ENCODE measurements at places on chromosomes 7 and 10.

GRCh38 chr10:100345570-100346330 is 1.3 kb upstream of the SCD start:
- no peak for DNase-seq

DNA sequence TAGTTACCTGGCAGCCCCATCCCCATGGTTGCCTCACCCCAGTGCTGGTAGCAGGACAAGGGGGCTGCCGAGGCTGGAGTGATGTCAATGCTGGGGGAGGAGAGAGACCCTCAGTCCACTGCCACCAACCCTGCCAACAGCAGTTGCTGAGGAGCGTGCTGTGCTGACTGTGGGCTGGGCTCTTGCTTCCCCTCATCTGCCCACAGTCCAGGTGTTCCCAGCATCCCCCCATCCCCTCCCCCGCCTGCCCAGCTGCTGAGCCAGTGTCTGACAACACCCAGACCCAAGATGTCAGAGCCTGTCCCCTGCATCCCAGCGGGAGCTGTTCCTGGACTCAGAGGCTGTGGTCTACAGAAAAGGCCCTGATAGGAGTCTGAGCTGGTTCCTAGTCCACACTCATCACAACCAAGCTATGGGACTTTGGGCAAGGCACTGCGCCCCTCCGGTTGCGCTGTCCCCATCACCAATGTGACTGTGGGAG is 14.6 kb upstream of the PSAP start:
- DNase-seq: no peak

DNA sequence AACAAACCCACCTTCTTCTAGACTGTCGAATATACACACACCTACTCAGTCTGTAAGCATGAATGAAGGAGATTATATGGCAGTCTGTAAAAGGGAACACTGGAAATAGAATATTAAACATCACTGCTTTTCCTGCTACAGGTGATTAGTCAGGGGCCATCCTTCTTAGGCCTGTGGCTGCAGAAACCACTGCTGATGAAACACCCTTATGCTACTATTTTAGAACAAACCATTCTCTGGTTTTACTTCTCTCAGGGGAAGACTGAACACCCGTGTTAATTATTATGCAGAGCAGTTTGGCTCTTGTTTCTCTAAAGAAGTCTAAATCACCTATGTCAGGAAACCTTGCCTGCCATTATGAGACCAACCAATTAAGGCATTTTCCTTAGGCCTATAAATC is 351.1 kb upstream of the KLF6 start:
- no peak for DNase-seq

DNA sequence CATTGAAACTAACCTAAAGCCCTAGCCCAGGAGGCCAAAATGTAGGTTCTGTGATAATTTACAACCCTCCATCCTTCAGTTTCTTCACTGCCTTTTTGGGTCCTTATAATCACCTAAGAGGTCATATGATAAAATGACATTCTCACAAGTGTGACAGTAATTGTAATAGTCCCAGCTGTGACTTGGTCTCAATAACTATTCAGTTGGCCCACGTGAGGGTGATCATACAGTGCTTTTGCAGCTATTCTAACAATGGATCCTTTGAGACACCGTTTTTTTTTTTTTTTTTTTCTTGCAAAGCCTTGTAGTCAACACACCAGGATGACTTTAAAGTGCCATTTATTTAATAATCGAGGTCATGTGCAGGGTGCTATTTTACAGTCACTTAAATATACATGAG is 760.0 kb downstream of the PHTF2 start:
- no peak for DNase-seq

DNA sequence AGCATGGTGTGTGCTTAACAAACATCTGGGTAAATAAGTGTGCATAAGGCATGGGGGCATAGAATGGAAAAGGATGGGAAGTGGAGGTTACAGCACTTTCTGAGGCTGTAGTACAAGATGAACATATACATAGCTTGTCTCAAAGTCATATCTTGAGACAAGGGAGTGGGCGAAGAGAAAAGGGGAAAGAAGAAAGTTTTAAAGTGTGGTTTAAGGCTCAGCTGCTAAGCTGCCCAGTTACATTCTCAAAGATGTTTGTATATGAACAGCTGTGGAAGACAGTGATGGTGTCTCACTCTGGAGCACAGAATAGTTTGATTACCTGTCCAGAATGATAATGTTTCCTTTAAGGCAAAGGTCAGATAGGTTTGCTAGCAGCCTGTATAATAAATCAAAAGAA is 61.9 kb upstream of the LANCL2 start:
- DNase-seq: no peak

- no peak for DNase-seq
Observed at GRCh38 chr10:14859043-14859442, 19.6 kb upstream of the SUV39H2 start.

DNA sequence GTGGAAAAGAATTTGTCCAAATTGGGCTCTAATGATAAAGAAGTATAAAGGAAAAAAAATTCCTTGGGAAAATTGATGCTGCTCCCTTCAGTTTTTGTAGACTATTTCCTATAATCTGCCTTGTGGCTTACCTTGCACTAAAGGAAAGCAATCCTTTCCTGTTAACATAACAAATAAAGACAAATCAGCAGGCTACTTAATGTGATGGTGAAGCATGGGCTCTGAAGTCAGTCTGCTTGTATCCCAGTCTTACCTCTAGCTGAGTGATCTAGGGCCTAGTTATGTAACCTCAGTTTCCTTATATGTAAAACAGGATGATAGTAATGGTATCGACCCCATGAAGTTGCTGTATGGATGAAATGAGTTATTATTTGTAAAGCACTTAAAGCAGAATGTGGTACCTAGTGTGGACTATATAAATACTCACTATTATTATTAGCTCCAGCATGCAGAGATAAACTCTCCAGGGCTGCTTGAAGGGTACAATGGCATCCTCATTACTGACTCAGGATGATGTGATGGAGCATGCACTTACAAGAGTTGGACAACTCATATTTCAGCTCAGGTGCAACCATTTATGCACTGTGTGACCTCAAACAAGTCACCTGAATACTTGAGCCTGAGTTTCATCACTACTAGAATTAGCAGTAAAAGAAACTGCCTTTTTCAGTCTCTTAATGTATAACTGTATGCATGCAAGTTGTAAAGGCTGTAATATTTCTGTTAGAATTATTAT is 156.1 kb downstream of the DKK1 start:
- DNase-seq: no peak

- peak; percentile 48 for DNase-seq
Observed at GRCh38 chr10:102678068-102678400, 33.8 kb downstream of the TRIM8 start.

GRCh38 chr10:72242675-72243074 is 26.6 kb upstream of the ASCC1 start:
- no peak for DNase-seq

DNA sequence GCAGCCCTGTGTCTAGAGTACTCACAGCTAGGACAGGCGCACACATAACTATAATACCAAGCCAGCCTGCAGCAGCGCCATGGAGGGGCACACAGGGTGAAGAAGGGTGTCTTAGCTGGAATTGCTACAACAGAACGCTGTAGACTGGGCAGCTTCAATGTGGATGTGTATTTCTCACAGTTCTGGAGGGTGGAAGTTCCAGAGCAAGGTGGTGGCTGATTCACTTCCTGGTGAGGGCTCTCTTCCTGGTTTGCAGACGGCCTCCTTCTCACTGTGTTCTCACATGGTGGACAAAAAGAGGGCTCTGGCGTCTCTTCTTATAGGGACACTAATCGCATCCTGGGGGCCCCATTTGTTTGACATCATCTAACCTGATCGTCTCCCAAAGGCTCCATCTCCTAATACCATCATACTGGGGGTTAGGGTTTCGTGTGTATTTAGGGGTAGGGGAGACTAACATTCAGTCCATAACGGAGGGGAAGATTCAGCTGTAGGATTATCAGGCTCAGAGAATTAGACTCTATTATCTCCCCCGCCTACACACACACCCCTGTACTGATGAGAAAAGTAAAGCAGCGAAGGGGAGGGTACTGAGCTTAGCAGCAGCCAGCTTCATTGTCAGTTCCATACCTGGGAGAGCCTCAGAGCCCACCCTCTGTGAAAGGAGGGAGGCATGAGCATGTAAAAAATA is 289.1 kb downstream of the CCDC3 start:
- no peak for DNase-seq

- DNase-seq: peak; percentile 74
Observed at GRCh38 chr10:15461353-15462108, 90.4 kb upstream of the FAM171A1 start.

- DNase-seq: no peak
Observed at GRCh38 chr7:30027065-30027456, 559 bp upstream of the FKBP14 start.

GRCh38 chr10:29757551-29758297 is 123.0 kb upstream of the SVIL start:
- DNase-seq: no peak

GRCh38 chr7:134991469-134992339 is 5.4 kb downstream of the AGBL3 start:
- DNase-seq: peak; percentile 34

- no peak for DNase-seq
Observed at GRCh38 chr7:88670536-88670935, 89.0 kb upstream of the ZNF804B start.
